ENCODE measurements at places on chromosomes 4 and X.
A peak's percentile ranks its signal among the peaks of the same experiment; 100 is the strongest.

- DNase-seq = no peak
These were observed 120.3 kb downstream of the GPM6A start for GRCh38 chr4:175691791-175692190.

GRCh38 chr4:130023088-130023487 lies 927.1 kb downstream of the C4orf33 start:
- no peak for DNase-seq

DNA sequence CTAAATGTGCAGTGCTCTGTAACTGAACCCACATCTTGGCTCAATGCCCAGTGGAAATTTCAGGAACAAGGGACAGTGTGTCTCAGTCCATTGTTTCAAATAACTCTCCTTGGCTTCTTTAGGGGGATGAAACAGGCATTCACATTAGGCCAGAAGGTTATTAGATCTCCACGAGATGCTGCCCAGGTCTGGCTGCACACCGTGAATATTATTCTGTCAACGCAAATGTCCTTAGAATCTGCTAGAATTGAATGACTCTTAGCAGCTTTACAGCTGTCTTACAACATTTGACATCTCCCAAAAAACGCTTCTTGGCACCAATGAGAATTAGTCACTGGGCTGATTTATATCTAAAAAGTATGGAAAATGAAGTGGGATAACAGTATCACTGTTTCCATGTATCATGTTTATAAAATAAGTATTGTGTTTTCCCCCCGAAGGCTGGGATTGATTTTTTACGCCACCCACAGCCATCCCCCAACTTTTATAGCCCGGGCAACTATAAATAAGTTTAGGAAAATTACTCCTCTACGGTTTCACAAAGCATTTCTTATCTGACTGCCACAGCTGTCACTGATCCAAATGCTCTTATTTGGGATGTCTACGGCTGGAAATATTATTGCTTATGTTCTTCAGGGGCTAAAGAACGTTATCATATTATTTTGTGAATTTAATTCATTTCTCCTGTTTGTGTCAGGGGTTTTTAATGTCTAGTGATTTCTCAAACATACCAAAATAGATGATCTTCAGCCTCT lies 559.7 kb upstream of the FAT1 start:
- DNase-seq = no peak

DNA sequence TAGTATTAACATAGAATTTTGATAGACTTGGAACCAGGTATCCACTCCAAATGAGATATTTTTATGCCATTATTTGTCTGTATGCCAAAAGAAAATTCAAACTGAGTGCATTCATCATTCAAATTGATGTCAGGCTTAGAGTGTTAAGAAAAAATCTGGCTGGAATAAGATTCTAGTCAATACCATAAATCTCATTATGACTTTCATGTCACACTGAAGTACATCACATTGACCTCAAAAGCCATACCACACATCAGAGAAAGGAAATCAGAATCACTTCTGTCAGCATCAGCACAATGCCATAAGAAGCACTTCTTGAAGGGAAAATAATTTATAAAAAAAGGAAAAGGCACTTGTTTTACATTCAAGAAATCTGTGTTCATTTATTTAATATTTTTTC lies 119.0 kb upstream of the BMP3 start:
- DNase-seq = no peak

GRCh38 chr4:181077341-181077740 lies 1165.9 kb upstream of the TENM3 start:
- no peak for DNase-seq

GRCh38 chrX:63250253-63250868 lies 100.8 kb downstream of the SPIN4 start:
- no peak for DNase-seq

DNA sequence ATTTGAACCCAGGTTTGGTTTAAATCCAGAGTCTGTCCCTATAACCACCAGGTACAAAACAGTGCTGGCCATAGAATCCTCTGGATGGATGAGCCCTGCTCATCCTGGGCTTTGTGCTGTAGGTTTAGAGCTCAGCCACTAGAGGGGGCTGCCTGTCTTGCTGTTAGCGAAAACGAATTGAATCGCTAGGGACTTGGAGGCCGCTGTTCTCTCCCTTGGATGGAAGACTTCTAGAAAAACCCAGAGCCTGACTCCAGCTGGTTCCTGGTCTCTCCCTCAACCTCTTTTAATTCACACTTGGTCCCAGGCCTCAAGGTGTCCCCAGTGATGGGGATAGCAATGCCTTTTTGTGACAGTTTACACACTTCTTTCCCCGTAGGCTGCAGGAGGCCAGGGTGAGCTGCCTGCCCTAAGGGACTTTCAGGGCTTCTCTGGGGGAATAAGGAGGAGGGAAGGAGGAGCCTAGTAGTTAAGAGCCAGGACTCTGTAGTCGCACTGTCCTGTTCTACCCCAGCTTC lies 8.7 kb downstream of the RIPPLY1 start:
- peak; percentile 8 for DNase-seq

DNA sequence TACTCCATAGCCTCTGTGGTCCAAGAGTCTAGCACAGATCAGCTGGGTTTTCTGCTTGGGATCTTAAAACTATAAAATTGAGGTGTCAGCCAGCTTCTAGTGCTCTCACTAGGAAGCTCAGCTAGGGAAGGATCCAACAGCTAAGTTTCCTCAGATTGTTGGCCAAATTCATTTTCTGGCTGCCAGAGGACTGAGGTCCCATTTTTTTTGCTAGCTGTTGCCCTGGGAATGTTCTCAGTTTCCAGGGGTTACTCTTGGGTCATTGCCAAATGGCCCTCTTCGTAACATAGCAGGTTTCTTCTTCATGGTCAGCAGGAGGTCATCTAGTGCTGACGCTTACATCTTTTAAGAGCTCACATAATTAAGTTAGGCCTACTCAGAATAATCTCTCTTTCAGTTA lies 2178.2 kb downstream of the ARAP2 start:
- DNase-seq = no peak

- DNase-seq = no peak
These were observed 12.1 kb downstream of the ELF4 start for GRCh38 chrX:130098210-130098552.

GRCh38 chr4:75327804-75328512 lies 186.2 kb downstream of the RCHY1 start:
- no peak for DNase-seq

GRCh38 chr4:78766650-78767049 lies 9.5 kb upstream of the BMP2K start:
- DNase-seq = no peak

DNA sequence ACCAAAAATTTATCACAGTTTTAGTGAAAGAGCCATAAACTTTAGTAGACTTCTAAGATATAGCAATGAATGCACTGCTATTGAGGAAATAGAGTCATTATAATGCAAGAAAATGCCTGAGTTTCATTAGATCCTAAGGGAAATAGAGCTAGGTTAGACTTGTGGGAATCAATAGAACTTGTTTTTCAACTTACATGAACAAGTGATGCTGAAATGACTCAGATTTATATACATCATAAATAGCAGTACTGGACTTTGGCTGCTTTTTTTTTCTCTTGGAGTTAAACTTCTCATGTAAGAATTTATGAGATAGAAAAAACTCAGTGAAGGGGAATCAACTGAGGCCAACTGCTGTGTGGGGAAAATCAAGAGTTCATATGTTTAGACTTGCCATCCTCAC lies 216.5 kb upstream of the AADAT start:
- no peak for DNase-seq

Data from activated CD4-positive, alpha-beta T cell treated with anti-CD3 and anti-CD28 coated beads, Interleukin-2, amount 50 U/mL, for 24 hours (primary cell).